WTC11 (cell line): ENCODE measurements at places on chromosomes 5 and 9.
A peak's percentile ranks its signal among the peaks of the same experiment; 100 is the strongest.

GRCh38 chr5:32325062-32325461 is 12.3 kb upstream of the MTMR12 start:
- DNase-seq: no peak

GRCh38 chr9:107693625-107694326 is 204.2 kb upstream of the KLF4 start:
- no peak for DNase-seq

GRCh38 chr5:58066076-58066475 is 393.8 kb downstream of the PLK2 start:
- no peak for DNase-seq

- peak; percentile 45 for DNase-seq
These were observed 15.8 kb upstream of the SPOUT1 start for GRCh38 chr9:128845186-128845931.

- DNase-seq: no peak
These were observed 24.6 kb downstream of the RAPGEF6 start for GRCh38 chr5:131610198-131611063.

DNA sequence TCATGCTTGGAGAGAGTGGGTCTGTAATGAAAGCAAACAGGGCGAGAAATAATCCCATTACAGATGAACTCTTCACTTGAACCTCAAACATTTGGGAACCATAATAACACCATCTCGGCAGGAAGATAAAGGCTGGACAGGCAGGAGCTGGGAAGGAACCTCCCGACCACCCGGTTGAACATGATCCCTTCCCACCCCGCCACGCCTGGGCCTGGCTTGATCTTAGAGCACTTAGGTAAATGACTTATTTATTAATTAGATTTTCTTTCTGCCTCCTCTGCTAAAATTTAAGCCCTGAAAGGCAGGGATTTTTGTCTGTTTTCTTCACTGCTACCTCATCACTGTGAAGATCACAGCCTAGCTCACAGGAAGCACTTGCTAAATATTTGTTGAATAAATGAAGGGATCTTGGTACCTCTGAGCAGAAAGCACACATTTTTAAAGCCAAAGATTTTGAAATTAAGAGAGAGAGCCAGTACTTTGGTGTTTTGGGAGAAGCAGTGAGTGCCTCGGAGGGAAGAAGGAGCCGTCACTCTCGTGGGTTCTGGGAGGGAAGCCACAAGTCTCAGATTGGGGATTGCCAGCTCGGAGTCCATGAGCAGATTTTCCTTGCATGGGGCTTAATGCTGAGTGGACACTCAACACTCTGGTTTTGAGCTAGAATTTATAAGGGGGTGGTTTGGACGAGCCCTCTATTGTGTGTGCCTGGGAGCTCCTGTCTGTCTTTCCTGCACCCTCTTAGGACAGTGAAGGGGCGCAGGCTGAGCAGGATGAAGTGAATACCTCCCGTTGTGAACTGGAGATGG is 133.3 kb downstream of the MACROH2A1 start:
- no peak for DNase-seq

- no peak for DNase-seq
These were observed 714 bp upstream of the CETN3 start for GRCh38 chr5:90410178-90410762.

- no peak for DNase-seq
These were observed 515.6 kb upstream of the ST8SIA4 start for GRCh38 chr5:101418713-101419118.

- DNase-seq: no peak
These were observed 254.6 kb upstream of the SLC24A2 start for GRCh38 chr9:20043461-20043860.

- DNase-seq: no peak
These were observed 31.8 kb upstream of the CKS2 start for GRCh38 chr9:89278997-89279739.

DNA sequence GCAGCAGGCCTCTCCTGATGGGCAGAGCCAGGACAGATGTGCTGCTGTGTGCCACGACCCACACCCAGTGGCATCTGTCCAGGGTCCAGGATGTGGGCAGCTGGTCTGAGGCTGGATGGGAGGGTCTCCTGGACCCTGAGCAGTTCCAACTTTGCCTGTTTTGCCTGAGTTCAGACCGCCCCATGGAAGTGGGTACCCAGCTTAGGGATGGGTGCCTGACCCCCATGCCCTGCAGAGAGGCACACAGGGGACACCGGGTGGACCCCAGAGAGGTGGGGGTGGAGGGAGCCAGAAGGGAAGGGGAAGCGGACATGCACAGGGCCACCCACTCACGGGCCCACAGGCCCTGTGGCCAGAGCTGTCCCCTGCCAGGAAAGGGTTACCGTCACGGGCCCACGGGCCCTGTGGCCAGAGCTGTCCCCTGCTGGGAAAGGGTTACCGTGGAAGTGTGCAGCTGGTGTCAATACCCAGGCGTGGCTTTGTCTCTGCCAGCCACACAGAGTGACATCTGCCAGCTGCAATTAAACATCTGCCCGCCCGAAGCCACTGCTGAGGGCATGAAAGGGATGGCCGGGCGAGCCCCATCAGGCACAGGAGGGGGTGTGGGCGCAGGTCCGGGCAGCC is 50.0 kb downstream of the NACC2 start:
- no peak for DNase-seq

GRCh38 chr9:81689343-81690175 is at the start of gene TLE1:
TLE1 (minus strand) TSS chr9:81689547; CDS start chr9:81688240, 1,307 bp downstream.
- peak; percentile 100 for DNase-seq

DNA sequence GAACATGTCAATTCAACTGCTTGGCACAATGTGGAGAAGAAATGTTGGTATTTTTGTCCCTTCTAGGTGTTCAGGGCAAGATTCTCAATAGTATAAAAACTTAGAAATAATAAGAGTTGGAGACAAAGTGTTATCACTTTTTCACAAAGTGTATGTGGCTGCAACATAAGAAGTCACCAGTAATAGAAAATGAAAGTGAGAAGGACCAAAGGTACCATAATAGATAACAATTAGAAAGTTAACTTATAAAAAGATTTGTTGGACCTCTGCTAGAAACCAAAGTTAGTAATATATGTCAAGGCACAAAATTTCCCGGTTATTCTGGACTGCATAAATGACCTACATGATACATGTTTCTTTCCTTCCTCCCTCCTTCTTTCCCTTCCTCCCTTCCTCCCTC is 1535.3 kb downstream of the EFNA5 start:
- DNase-seq: no peak

DNA sequence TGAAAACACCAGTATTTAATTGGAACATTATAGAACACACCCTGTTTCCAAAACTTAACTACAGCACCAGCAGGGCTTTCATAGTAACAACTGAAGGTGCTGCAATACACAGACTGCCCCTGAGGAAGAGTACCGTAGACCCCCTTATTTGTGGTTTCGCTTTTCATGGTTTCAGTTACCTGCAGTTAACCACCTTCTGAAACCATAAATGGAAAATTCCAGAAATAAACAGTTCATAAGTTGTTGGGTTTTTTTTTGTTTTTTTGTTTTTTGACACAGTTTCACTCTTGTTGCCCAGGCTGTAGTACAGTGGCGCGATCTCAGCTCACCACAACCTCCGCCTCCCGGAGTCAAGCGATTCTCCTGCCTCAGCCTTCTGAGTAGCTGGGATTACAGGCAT is 9.5 kb upstream of the GLDC start:
- DNase-seq: no peak

- peak; percentile 91 for DNase-seq
These were observed at the start of gene PLEKHG4B for GRCh38 chr5:91556-92263. PLEKHG4B (plus strand) TSS chr5:92168; CDS start chr5:92232, 64 bp downstream.

- no peak for DNase-seq
These were observed 78.1 kb upstream of the PRLR start for GRCh38 chr5:35308421-35308820.

- peak; percentile 26 for DNase-seq
These were observed 39.5 kb downstream of the CD180 start for GRCh38 chr5:67156976-67157583.

DNA sequence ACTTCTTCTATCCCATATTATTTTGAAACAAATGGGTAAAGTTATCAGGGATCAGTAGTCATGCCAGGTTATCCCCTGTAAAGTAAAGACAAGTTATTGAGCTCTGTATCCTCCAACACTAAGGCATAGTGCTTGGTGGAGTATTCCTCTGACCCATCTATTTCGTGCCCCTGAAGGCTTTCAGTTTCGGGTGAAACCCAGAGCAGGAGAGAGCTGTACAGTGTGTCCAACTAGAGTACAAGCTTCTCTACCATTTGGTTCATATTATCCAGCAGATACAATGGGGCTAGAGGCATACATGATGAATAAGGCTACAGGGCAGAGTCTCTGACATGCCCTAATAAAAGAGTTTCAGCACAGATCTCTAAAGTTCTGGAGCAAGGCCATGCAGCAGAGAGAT is 3.2 kb upstream of the SLC22A4 start:
- no peak for DNase-seq

GRCh38 chr9:135727257-135727875 is 25.4 kb downstream of the KCNT1 start:
- no peak for DNase-seq

DNA sequence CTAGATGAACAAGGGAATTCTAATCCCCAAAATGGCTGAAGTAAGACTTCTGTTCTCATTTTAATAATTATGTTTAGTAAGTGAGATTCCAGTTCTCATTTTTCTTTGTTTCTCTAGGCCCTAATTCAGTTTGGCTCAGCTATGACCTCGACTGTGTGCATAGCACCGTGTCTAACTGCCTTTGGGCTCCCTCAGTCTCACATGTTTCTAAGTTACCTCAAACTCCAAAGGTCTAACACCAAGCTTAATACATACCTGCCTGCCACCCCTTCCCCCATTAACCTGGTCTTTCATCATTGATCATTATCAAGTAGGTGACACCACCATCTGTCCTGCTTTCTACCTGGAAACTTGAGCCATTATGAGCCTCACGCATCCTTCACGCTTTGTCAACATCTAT is 273.2 kb downstream of the SAXO1 start:
- DNase-seq: no peak
